ENCODE measurements at places on chromosomes 11 and 22.

DNA sequence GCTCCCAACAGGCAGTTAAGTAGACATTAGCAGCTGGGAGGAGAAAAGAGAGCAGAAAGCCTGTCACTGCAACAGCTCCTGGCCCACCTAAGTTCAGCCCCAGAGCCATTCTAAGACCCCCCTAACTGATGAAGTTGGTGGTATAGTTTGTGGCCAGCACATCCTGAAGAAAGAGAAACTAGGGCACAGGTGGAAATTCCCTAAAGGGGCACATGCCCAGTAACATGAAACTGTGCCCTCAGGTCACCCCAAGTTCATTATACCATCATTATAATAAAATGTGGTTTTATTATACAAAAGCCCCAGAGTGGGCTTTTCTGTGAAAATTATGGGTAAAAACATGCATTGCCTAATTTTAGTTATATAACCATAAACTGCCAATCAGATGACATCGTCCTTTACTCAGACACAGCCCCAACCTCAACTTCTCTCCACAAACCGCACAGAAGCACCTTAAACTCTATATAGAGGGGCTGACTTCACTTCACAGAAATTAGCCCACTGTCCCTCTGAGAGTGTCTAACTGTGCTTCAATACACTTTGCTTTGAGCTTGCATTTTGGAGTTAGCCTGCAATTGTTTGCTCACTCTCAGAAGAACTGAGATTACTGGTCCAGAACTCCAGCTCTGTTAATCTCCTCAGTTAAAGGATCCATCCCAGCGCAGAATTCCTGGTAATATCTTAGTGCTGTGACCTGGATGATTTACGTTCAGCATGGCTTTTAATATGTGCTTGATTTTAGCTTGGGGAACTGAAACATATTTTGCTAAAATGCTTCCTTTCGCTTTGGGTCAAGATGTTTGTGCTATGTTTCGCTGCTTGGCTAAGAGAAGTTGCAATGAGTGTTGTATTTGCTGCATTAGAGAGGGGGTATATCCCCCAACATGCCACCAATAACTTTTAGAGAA is 1.8 kb upstream of the APOL3 start:
- no peak for DNase-seq

GRCh38 chr11:122523846-122524805 is 131.4 kb upstream of the UBASH3B start:
- peak; percentile 9 for DNase-seq

GRCh38 chr11:127074151-127074761 is 73.7 kb upstream of the KIRREL3 start:
- peak; percentile 96 for DNase-seq

GRCh38 chr11:70680781-70681281 is 282.5 kb downstream of the CTTN start:
- DNase-seq: no peak

DNA sequence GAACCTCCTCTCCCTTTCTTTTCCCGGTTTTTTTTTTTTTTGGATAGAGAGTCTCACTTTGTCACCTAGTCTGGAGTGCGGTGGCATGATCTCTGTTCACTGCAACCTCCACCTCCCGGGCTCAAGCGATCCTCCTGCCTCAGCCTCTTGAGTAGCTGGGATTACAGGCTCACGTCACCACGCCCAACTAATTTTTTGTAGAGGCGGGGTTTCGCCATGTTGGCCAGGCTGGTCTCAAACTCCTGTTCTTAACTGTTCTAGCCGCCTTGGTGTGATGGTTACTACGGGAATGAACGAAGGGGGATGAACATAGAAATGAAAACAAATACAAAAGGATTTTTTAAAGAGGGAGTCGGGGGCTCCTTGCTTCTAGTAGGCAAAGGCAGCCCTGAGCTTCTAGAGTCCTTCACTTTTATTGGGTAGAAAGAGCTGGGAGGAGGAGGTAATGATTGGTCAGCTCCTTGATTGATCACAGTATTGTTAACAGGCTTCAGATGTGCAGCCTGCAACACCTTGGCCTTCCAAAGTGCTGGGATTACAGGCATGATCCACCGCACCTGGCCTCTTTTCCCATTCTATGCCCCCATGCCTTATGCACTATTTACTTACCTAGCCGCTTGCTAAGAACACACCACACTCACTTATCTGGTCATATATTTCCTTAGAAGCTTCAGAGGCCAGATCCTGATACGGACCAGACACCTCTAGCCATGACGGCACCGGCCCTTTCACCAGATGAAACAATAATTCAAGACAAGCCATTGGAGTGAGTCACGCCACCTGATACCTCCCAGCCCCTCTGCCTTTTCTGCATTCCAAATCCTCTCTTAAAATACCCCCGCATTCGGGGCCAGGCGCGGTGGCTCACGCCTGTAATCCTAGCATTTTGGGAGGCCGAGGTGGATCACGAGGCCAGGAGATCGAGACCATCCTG is 20.7 kb downstream of the SUSD2 start:
- no peak for DNase-seq

DNA sequence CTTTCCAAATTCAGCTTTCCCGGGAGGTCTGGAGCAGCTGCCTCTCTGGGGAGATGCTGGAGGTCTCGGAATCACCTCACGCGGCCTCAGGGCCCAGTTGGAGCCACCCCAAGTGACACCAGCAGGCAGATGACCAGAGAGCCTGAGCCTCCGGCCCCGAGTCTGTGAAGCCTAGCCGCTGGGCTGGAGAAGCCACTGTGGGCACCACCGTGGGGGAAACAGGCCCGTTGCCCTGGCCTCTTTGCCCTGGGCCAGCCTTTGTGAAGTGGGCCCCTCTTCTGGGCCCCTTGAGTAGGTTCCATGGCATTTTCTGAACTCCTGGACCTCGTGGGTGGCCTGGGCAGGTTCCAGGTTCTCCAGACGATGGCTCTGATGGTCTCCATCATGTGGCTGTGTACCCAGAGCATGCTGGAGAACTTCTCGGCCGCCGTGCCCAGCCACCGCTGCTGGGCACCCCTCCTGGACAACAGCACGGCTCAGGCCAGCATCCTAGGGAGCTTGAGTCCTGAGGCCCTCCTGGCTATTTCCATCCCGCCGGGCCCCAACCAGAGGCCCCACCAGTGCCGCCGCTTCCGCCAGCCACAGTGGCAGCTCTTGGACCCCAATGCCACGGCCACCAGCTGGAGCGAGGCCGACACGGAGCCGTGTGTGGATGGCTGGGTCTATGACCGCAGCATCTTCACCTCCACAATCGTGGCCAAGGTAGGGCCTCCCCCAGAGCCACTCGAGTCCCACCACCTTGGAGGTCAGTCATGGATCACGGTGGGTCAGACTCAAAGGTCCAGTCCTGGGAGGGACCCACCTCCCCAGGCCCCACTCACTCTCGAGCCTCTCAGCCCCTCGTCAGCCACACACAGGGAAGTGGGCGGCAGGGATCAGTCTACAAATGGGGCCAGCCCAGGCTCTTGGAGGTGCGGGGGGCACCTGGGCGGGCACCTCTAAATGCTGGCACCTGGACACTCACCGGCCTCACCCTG is 525 bp downstream of the SLC22A12 start:
- DNase-seq: no peak

DNA sequence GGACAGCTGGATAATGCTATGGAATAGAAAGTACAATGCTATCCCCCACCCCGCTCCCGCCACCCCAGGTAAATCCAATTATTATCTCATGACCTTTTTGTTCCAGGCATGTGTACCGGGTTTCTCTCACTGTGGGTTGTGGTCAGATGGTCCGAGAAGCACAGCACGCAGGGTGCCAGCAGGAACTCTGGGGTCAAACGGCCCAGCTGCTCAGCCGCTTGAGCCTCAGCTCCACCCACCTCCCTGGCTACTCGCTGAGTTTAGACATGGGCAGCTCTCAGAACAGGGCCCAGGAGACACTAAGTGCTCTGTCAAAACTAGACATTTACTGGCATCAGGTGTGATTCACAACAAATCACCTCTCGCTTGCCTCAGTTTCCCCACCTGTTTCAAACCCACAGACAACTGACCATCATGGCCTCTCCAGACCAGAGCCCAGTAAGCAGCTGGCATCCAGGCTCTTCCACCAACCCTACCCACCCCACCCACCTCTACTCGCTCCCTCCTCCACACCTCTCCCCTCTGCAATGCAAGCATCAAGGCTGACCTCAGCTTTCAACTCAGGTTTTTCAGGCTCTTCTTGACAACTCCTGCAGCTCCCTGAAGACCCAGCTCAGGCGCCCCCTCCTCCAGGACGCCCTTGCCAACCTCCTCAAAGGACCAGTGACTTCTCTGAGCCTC is 13.0 kb upstream of the MFNG start:
- no peak for DNase-seq

DNA sequence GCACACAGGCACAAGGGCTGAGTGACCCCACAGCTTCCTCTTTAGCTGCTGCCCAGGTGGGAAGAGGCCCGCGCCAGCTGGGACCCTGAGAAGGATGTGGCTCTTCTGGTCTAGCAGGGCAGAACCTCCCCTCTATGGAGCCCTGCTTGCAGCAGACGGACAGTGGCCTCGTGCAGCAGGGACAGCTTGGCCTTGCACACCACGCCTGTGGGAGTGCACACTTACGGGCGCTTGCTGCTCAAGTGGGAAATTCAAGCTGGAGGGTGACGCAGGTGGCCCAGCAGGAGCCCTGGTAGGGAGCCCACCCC is 971.4 kb downstream of the BRD1 start:
- DNase-seq: no peak

DNA sequence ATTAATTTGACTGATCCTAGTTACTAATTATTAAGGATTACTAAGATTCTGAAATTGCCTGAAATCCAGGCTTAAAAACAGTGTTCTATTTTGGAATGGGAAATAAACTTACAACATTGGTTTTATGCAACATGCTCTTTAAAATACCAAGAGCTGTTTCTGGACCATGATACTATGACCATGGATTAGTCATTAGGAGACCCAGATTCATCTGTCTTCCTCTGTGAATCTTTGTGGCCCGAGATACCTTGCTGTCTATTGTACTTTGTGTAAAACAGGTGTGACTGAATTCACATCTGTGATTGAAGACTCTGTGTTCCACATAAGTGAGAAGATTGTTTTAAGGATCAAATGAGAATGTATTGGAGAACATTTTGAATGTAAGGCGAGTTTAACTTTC is 98.8 kb downstream of the HSD17B12 start:
- DNase-seq: no peak

GRCh38 chr11:19577976-19578619 is 134.5 kb upstream of the NAV2 start:
- no peak for DNase-seq

DNA sequence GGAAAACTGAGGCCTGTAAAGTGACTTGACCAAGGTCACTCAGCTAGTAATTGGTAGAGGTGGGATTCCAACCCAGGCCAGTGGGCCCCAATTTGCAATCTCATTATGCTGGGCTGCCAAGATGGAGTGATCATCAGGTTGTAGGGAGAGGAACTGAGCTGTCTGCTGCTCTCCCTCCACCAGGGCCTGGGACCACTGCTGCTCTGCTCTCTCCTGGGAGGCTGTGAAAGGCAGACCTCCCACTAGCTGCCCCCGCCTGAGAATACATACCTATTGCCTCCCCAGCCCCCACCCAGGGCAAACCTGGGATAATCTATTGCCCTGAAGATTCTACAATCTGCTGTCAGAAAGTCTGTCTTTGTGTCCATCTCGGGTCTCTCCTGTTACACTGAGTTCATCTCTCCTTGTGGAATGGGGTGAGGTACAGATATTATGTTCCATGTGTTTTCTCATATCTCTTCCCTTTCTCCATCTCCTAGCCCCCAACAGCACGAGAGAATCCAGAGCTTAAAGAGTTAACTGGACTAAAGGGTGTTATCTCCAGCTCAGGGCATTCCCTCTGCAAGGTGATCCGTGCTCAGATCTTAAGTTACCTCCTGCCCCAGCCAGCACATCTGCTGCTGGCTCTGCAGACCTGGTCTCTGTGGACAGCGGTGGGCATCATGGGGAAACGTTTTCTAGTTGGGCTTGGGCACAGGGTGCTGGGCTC is 5.6 kb downstream of the NECTIN1 start:
- DNase-seq: peak; percentile 30

All from NCI-H69 (cell line).